ENCODE measurements at places on chromosomes 1 and 21.

GRCh38 chr1:161378014-161378413 lies 10.3 kb upstream of the CFAP126 start:
- no peak for DNase-seq

- peak; percentile 7 for DNase-seq
Measured at GRCh38 chr1:226365831-226366231, 42.1 kb downstream of the PARP1 start.

GRCh38 chr1:168598892-168599291 lies 22.5 kb downstream of the XCL1 start:
- no peak for DNase-seq

- no peak for DNase-seq
Measured at GRCh38 chr1:91428182-91428798, 23.7 kb upstream of the HFM1 start.

- no peak for DNase-seq
Measured at GRCh38 chr1:92168657-92169056, 49.1 kb upstream of the C1orf146 start.

- peak; percentile 65 for DNase-seq
Measured at GRCh38 chr21:26843933-26844257, 1.3 kb downstream of the ADAMTS1 start.

DNA sequence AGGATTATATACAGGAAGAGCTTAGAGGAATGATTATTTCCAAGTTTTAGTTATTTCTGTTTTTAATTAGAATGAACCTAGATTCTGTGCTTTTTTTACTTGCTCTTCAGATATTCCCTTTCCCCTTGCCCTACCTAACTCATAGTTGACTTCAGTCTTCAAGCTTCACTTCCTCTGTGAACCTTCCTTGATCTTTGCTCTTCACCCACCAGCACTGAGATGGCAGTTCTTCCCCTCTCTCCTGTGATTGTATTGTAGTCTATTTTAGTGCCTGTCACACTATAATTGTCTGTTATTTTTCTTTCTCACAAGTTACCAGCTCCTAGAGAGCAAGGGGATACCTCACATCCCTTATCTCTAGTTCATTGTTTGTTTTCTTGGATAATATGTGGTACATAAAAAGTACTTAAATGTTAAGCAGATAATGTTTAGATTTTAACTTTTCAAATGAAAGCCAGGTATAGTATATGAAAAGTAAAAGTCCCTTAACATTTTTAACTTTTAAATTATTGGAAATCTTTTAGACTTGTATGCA lies 33.2 kb downstream of the KCTD3 start:
- no peak for DNase-seq

DNA sequence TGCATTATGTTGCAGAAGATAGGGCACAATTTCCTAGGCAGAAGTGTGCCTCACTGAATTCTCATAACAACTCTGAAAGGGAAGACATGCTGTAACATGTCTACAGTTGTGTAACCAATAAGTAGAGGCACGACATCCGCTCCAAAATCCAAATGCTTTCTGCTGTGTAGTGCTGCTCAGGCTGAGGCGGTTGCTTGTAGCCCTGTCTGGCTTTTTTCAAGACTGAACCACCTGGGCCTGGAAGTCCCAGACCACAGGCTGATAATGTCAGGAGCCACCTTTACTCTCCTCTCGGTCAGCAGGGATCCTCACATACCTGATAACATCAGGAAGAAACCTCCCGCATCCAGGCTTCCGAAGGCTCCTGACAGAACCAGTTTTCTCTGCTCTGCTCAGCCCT lies 10.9 kb downstream of the AKNAD1 start:
- no peak for DNase-seq

DNA sequence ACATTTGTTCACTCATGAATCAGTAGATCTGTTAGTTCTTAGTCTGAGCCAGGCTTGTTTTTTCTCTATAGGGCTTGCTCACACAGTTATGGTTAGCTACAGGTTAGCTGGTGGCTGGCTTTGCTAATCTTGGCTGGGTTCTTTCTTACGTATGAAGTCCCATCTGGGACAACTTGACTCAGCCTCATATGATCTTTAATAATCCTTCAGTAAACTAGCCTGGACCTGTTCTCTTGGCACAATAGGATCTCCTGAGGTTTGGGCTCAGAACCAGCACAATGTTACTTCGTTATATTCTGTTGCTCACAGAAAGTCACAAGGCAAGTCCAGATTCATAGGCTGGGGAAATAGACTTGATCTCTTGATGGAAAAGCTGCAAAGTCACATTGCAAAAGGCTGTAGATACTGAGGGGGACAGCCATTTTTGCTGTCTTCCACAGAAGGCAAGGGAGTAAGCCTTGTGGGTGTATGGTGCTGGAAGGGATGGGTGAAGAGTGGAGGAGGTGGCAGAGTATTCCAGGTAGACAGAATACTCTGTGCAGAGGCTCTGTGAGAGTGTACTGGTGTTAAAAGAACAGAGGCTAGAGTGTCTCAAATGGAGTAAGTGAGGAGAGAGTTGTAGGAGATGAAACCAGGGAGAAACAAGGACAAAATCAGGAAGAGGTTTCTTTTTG lies 24.4 kb downstream of the EFCAB7 start:
- DNase-seq = no peak

GRCh38 chr1:243917177-243917862 lies 67.3 kb upstream of the AKT3 start:
- peak; percentile 73 for DNase-seq

DNA sequence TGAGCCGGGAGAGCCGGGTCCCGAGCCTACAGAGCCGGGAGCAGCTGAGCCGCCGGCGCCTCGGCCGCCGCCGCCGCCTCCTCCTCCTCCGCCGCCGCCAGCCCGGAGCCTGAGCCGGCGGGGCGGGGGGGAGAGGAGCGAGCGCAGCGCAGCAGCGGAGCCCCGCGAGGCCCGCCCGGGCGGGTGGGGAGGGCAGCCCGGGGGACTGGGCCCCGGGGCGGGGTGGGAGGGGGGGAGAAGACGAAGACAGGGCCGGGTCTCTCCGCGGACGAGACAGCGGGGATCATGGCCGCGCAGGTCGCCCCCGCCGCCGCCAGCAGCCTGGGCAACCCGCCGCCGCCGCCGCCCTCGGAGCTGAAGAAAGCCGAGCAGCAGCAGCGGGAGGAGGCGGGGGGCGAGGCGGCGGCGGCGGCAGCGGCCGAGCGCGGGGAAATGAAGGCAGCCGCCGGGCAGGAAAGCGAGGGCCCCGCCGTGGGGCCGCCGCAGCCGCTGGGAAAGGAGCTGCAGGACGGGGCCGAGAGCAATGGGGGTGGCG lies 371 bp downstream of the ARID1A start:
- no peak for DNase-seq

- DNase-seq = no peak
Measured at GRCh38 chr1:12048372-12048771, 14.7 kb upstream of the TNFRSF8 start.

DNA sequence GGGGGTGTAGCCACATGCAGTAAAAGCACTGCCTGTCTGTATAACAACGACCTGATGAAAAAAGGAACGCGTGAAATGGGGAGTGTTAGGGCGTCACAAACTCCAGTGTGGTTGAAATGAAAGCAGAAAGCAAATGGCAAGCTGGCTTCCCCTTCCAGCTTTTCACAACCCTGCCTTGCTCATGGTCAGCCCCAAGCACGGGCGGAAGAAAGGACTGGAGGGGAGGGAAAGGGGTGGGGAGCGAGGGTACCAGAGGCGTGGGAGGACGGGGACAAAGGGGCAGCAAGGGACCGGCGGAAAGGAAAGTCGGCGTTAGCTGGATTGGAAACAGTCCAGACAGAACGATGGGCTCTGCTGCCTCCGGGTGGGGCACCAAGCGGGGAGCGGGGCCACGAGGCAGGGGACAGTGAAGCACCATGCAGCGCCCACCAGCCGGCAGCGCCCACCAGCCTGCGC lies 9.6 kb downstream of the VPS26C start:
- DNase-seq = peak; percentile 11
